Sciatic nerve (tissue), 2 donors: ENCODE measurements at places on chromosomes 1 and 21. TPM values are rescaled to one million over a fixed set of nuclear protein-coding genes. Genes with fewer than 3 reads are reported as not detected.

DCDC2B gene
- not detected for total RNA-seq

VSIG8 gene
- not detected for total RNA-seq

PTTG1IP gene
- total RNA-seq, result 192 TPM

KCNE2 gene
- 2.2 TPM for total RNA-seq

IFI44L gene
- total RNA-seq, result 20.2 TPM

MAN1C1 gene
- 29.4 TPM for total RNA-seq

PLXNA2 gene
- 28.2 TPM for total RNA-seq

FAM151A gene
- total RNA-seq, result not detected

LENEP gene
- total RNA-seq, result not detected

ARHGAP29 gene
- 67.2 TPM for total RNA-seq

ARHGEF19 gene
- total RNA-seq, result 4.6 TPM

CA6 gene
- total RNA-seq, result not detected

SIM2 gene
- not detected for total RNA-seq

FCRLB gene
- 4.9 TPM for total RNA-seq

COL24A1 gene
- 6.1 TPM for total RNA-seq

CHI3L2 gene
- 3.3 TPM for total RNA-seq
